ENCODE measurements at places on chromosomes 12 and 14. TPM values are rescaled to one million over a fixed set of nuclear protein-coding genes. Genes with fewer than 3 reads are reported as not detected.

Gene COX8C
- total RNA-seq = 10.8 TPM

Gene KLHL33
- total RNA-seq = 1.7 TPM

Gene ACSM4
- not detected for total RNA-seq

Gene SLC17A8
- total RNA-seq = not detected

Gene CCDC196
- total RNA-seq = not detected

GRCh38 chr14:33393231-33393894 is 454.7 kb downstream of the NPAS3 start:
- no peak overlapping the region for H3K4me3 ChIP-seq
- H3K36me3 ChIP-seq = no peaks in the 10 kb centered on the region
- H3K27ac ChIP-seq = no peak overlapping the region
- no peak for DNase-seq
- H3K27me3 ChIP-seq = no peaks in the 10 kb centered on the region
- no peaks in the 10 kb centered on the region for H3K4me1 ChIP-seq

DNA sequence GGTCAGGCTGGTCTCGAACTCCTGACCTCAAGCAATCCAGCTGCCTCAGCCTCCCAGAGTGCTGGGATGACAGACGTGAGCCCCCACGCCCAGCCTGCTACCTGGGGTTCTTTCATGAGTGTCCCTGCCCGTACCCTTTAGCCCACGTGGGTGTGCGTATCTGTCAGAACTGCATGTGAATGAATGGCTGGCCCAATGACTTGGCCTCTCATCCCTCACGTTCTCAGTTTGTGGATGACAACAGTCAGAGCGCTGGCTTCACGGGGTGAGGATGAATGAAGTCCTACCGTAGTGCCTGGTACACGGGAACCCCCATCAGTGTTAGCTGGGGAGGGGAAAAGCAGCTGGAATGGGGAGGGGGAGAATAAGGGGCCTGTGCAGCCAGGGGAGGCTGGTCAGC is 16.1 kb upstream of the ZDHHC22 start:
- H3K27ac ChIP-seq = no peak overlapping the region
- H3K4me1 ChIP-seq = no peaks in the 10 kb centered on the region
- no peak for DNase-seq
- H3K27me3 ChIP-seq = peaks cover 2% of the 10 kb centered on the region
- no peak overlapping the region for H3K4me3 ChIP-seq

DNA sequence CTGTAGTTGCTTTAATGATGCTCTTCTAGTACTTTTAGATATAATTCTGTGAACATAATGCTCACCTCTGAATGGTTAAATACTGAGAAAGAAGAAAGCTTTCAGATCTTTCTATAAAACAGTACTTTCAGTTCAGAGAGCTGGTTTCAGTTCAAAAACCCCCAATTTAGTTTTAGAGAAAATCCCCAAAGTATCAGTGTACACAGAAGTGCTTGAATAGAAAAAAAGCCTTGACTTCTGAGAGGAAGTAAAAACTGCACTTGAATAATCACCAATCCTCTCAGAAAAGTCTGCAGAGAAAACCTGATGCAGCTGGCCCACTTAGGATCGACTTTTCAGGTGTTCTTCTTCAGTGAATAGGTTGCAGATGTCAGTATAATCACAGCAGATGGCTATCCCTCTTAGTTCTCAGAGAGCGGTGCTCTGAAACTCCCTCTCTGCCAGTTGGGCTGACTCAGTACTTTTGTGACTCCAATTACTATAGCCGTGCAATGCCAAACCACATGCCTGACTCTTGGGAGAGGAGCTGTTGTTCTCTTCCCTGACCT is 616.3 kb downstream of the LRFN5 start:
- no peaks in the 10 kb centered on the region for H3K27me3 ChIP-seq
- no peak overlapping the region for H3K4me3 ChIP-seq
- no peaks in the 10 kb centered on the region for H3K4me1 ChIP-seq

DNA sequence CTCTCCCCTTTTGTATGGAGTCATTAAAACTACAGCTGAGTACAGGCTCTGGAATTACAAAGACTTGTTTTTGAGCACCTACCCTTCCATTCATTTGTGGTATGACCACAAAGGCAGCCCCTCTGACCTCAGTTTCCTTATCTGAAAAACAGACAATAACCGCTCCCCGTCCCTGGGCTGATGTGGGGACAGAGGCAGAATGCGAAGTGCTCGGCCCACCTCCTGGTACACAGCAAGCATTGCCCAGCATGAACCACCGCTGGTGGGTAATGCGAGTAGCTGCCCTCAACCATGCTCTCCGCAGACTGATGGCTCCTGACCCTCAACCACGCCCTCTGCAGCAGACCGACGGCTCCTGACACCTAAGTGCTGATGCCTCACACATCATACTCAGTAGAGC is 22.4 kb downstream of the P2RX2 start:
- H3K36me3 ChIP-seq = peaks cover 21% of the 10 kb centered on the region
- no peak overlapping the region for H3K27ac ChIP-seq
- no peak for DNase-seq
- no peaks in the 10 kb centered on the region for H3K27me3 ChIP-seq
- H3K4me3 ChIP-seq = no peak overlapping the region

DNA sequence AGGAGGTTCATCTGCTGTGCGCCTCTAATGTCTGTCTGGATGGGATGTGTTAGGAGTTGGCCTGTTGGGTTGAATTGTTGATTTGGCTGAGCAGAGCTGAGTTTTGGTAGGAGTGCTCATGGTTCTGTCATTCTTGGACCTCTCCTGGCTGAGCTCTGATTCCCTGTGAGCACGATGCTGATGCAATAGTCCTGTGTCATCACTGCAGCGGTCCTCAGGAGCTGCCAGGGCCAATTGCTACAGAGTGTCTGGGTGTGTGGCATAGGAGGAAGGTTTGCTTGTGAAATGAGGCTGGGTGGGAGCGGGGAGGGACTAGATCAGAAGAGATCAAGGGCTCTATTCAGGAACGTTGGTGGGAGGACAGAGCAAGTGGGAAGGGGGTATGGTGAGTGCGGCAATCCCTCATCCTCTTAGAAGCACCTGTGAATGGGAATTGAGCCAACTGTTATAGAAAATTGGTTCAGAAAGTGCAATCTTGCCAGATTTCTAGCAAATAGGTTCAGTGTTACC is 21.2 kb downstream of the PEX5 start:
- peaks cover 15% of the 10 kb centered on the region for H3K36me3 ChIP-seq
- DNase-seq = no peak
- H3K4me1 ChIP-seq = no peaks in the 10 kb centered on the region
- H3K27me3 ChIP-seq = no peaks in the 10 kb centered on the region

DNA sequence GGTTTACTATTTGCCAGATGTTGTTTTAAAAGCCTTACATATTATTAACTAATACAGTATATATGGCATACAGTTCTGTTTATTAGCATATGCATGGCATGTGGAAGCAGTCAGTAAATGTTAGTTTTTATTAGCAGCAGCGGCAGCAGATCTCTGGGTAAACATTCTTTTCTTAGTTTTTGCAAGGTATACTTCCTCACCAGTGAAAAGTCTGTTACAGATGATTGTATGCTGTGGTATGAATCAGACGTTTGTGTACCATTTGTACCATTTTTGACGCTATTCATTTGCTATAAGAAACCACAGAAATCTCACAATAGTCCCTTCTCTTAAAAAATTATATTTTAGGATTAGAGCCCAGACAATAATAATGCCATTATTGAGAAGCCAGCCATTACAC is 17.8 kb downstream of the STK38L start:
- no peaks in the 10 kb centered on the region for H3K27me3 ChIP-seq
- H3K4me3 ChIP-seq = no peak overlapping the region
- H3K4me1 ChIP-seq = peaks cover 11% of the 10 kb centered on the region
- no peak overlapping the region for H3K27ac ChIP-seq

- no peaks in the 10 kb centered on the region for H3K27me3 ChIP-seq
- no peak for DNase-seq
- no peaks in the 10 kb centered on the region for H3K4me1 ChIP-seq
- no peak overlapping the region for H3K27ac ChIP-seq
- H3K4me3 ChIP-seq = no peak overlapping the region
These were observed 264.8 kb downstream of the PDZRN4 start for GRCh38 chr12:41452838-41453407.

GRCh38 chr12:54463034-54463433 is 10.4 kb downstream of the GTSF1 start:
- no peaks in the 10 kb centered on the region for H3K36me3 ChIP-seq
- H3K4me1 ChIP-seq = no peaks in the 10 kb centered on the region
- no peak overlapping the region for H3K27ac ChIP-seq
- no peaks in the 10 kb centered on the region for H3K27me3 ChIP-seq
- DNase-seq = no peak

Measured in prostate gland (tissue), 2 donors.